Suppressor macrophage (primary cell): ENCODE measurements at places on chromosomes 12 and 14.

- DNase-seq, result no peak
Observed at GRCh38 chr14:80772504-80772903, 169.0 kb downstream of the CEP128 start.

- no peak for DNase-seq
Observed at GRCh38 chr12:5068126-5068525, 24.4 kb downstream of the KCNA5 start.

- no peak for DNase-seq
Observed at GRCh38 chr14:74543771-74544438, 50.3 kb downstream of the ISCA2 start.

GRCh38 chr12:111438481-111438880 is 32.8 kb downstream of the SH2B3 start:
- DNase-seq, result peak; percentile 73

GRCh38 chr12:114789276-114789675 is 105.3 kb upstream of the TBX3 start:
- no peak for DNase-seq

DNA sequence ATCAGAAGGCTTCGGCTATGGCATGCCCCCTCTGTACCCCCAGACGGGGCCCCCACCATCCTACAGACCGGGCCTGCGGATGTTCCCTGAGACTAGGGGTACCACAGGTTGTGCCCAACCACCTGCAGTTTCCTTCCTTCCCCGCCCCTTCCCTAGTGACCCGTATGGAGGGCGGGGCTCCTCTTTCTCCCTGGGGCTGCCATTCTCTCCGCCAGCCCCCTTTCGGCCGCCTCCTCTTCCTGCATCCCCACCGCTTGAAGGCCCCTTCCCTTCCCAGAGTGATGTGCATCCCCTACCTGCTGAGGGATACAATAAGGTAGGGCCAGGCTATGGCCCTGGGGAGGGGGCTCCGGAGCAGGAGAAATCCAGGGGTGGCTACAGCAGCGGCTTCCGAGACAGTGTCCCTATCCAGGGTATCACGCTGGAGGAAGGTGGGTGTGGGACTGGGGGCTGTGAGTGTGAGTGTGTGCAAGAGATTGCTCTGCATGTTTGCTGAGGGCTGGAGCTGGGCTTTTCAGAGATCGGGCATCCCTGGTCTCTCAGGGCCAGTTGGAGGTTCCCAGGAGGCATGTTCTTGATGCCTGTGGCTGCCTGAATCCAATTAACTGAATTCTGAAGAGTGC is 8.6 kb downstream of the NFATC4 start:
- no peak for DNase-seq

- DNase-seq, result no peak
Observed at GRCh38 chr12:50042693-50043092, 14.7 kb upstream of the ASIC1 start.

DNA sequence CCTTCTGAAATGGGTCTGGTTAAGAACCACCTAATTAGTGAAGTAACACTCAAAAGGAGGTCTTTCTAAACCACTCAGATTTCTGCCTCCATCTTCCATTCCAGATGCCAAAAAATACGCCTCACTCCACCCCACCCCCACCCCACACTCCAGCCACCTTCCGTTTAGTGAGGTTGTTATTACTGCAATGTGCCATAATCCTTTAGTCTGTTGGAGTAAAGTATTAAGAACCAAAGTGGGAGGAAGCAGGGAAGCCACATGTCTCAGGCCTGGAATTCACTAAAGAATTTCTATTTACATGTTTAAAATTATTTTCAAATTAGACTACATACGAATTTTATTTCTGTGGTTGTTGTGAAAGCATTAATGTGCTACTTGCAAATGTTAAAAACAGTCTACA is 7.4 kb downstream of the KIF21A start:
- DNase-seq, result no peak
